ENCODE measurements at places on chromosomes 6 and 20.

GRCh38 chr6:70813885-70814284 lies 143.0 kb downstream of the B3GAT2 start:
- DNase-seq = no peak

DNA sequence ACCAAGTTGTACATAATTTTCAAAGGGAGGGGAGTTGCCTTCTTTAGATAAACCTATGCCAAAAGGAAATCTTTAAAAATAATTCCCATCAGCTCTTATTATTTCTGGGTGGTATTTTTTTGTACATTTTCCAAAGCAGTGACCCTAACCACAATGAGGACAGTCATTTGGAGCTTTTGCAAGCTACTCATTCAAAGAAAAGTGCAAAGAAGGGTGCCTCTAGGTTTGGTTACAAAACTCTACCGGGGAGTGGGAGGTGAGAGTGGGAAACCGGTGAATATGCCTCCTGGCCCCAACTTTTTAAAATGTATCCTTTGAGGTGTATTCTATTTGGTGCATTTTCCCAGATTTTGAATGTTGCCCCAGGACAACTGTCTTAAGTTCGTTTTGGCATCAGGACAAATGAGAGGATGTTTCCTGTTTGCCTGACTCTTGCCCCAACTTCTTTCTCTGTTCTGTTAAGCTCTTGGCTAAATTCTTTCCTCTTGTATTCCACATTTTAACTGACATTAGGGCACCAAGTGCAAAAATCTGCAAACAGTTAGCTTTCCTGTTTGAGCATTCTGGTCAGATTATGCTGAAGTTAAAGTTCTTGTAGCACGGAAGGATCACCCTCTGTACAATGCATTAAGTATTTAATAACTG lies 78.9 kb downstream of the SLX4IP start:
- peak; percentile 52 for DNase-seq

- DNase-seq = peak; percentile 10
Measured at GRCh38 chr6:32668226-32668747, 1.8 kb upstream of the HLA-DQB1 start.

GRCh38 chr6:13274707-13275434 lies 53.5 kb downstream of the TBC1D7 start:
- no peak for DNase-seq

GRCh38 chr6:391559-392440 lies at the start of gene IRF4:
Gene IRF4 (plus strand): TSS chr6:391752. CDS start chr6:393153, 1,401 bp downstream.
- no peak for DNase-seq

- no peak for DNase-seq
Measured at GRCh38 chr6:159107451-159108260, 61.5 kb upstream of the FNDC1 start.

- DNase-seq = peak; percentile 38
Measured at GRCh38 chr6:144252259-144252658, 32.9 kb upstream of the UTRN start.

- DNase-seq = no peak
Measured at GRCh38 chr6:2656460-2657079, 94.2 kb downstream of the MYLK4 start.
